ENCODE measurements at places on chromosomes 2 and 18. TPM values are rescaled to one million over a fixed set of nuclear protein-coding genes. Genes with fewer than 3 reads are reported as not detected.
A peak's percentile ranks its signal among the peaks of the same experiment; 100 is the strongest.

Gene ME2
- total RNA-seq: 63.5 TPM

Gene MC2R
- total RNA-seq: not detected

Gene HSPE1
- 116 TPM for total RNA-seq

Gene GKN2
- not detected for total RNA-seq

Gene FAM228A
- total RNA-seq: not detected

Gene FKBP1B
- total RNA-seq: 2.3 TPM

Gene HES6
- total RNA-seq: 4.4 TPM

Gene ABCG8
- total RNA-seq: not detected

Gene SGPP2
- total RNA-seq: 12.4 TPM

Gene PFN4
- total RNA-seq: 0.60 TPM

Gene UGGT1
- total RNA-seq: 46.8 TPM

Gene FZD7
- total RNA-seq: 0.33 TPM

Gene ACADL
- not detected for total RNA-seq

DNA sequence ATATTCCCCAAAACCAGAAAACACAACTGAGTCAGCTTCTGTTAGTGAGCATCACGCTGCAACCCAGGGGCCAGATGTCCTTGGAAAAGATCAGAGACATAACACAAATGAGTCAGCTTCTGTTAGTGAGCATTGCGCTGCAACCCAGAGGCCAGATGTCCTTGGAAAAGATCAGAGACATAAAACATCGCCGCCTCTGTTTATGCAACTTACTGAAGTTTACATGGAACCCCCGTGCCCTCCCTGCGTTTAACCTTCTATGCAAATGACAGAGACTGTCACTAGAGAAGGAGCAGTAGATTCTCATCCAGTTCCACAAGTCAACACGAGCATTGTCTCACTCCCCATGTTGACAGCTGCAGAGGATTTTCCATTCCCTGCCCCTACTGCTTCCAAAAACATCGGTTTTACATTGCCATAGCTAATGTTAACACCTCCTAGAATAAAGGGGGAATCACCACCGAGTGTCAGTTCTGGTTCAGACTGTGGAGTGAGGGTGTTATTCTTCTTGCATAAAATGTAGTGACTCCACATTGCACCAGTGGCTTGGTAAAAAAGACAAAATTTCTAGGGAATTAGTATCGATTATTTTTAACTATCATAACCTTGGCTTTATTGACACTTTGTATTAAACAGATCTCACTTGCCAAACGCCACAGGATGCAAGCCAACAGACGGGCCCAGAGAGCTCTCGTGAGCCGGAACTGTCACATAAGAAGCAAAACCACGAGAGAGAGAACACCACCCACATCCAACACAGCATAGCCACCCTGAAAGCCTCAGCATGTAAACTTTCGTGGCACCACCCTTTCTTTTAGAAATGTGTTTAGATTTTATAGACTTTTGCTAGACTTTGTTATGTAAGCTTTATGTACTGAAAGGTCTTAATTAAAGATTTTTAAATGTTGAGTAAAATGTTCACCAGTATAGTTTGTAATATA lies 87.7 kb downstream of the SH3YL1 start:
- no peaks in the 10 kb centered on the region for H3K36me3 ChIP-seq
- H3K4me1 ChIP-seq: no peaks in the 10 kb centered on the region
- no peak for DNase-seq

GRCh38 chr2:45627911-45628310 lies 16.8 kb upstream of the SRBD1 start:
- H3K4me3 ChIP-seq: no peak overlapping the region
- no peak overlapping the region for H3K27ac ChIP-seq
- H3K27me3 ChIP-seq: peaks cover 33% of the 10 kb centered on the region
- H3K4me1 ChIP-seq: no peaks in the 10 kb centered on the region
- no peaks in the 10 kb centered on the region for H3K36me3 ChIP-seq

GRCh38 chr2:201151127-201151981 lies 31.6 kb upstream of the CASP10 start:
- no peaks in the 10 kb centered on the region for H3K27me3 ChIP-seq
- no peak for DNase-seq
- peak overlapping the region; percentile 71 for H3K4me3 ChIP-seq
- peak overlapping the region; percentile 95 for H3K27ac ChIP-seq
- peaks cover 79% of the 10 kb centered on the region for H3K36me3 ChIP-seq

GRCh38 chr2:164837807-164838206 lies 3.8 kb downstream of the COBLL1 start:
- H3K36me3 ChIP-seq: peaks cover 16% of the 10 kb centered on the region
- H3K27me3 ChIP-seq: no peaks in the 10 kb centered on the region
- no peak overlapping the region for H3K27ac ChIP-seq
- peaks cover 57% of the 10 kb centered on the region for H3K4me1 ChIP-seq
- no peak overlapping the region for H3K4me3 ChIP-seq
- no peak for DNase-seq

- no peaks in the 10 kb centered on the region for H3K27me3 ChIP-seq
- H3K4me1 ChIP-seq: no peaks in the 10 kb centered on the region
- H3K27ac ChIP-seq: no peak overlapping the region
Observed at GRCh38 chr2:214069254-214069653, 341.6 kb upstream of the VWC2L start.

DNA sequence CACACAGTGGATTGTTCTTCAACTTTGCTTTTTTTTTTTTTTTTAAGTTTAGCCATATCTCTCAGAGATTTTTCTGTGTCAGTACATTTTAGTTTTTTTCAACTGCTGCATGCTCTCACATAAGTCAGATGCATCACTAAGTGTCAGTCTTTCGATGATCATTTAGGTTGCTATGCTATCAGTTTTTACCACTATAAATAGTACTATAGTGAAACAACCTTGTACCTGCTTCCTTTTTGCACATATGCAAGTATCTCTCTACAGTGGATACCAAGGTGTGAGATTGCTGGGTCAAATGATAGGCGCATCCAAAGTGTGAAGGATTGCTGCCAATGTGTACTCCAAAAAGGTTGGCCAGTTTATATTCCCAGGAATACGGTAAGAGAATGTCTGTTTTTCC lies 33.5 kb upstream of the MAP4K3 start:
- DNase-seq: no peak
- H3K27me3 ChIP-seq: no peaks in the 10 kb centered on the region
- no peaks in the 10 kb centered on the region for H3K36me3 ChIP-seq
- peaks cover 30% of the 10 kb centered on the region for H3K4me1 ChIP-seq
- no peak overlapping the region for H3K27ac ChIP-seq
- no peak overlapping the region for H3K4me3 ChIP-seq

DNA sequence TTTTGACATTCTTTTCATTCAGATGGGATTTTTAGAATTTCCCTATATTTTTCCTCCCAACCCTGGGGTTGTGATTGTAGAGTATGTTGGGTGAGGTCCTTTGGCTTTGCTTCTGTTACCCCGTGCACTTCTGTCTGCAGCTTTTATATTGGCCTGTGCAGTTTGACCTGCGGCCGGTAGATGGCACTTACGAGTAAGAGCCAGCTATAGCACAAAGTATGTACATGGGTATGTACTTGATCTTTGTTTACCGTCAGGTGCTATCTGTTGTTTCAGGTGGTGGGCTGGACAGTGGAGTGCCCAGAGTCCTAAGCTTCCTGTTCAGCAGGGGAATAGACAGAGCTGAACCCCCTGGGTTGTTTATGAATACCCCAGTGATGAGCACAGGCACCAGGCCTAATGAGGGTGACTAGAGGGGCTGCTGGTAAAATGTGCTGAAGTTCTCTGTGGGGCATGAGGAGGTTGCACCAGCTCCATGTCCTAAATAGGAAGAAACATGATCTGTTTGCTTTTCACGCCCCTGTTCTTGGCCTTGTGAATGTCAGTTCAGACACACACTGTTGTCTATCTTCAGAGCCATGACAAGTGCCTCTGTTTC lies 58.9 kb upstream of the THUMPD2 start:
- H3K4me1 ChIP-seq: no peaks in the 10 kb centered on the region
- H3K27ac ChIP-seq: no peak overlapping the region
- H3K27me3 ChIP-seq: peaks cover 7% of the 10 kb centered on the region
- no peak overlapping the region for H3K4me3 ChIP-seq
- H3K36me3 ChIP-seq: no peaks in the 10 kb centered on the region
- DNase-seq: no peak

DNA sequence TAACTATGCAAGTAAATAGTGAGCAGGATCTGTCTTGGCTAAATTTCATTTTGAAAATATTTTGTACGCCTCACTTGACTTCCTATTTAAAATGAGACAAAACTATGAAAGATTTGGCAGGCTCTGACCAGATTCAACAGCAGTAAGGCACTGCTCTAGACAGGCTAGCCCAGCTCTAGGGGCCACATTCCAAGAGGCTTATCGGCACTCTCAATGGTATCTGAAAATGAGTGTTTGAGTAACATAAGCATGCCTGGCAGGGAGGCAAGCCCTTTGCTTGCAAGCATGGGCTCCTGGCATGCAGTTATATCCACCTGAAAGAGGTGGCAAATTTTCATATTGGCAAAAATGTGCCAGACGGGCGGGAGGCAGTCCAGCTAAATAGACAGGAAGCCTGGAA lies 10.5 kb downstream of the CAPN13 start:
- H3K27ac ChIP-seq: no peak overlapping the region
- no peaks in the 10 kb centered on the region for H3K36me3 ChIP-seq
- no peak overlapping the region for H3K4me3 ChIP-seq
- no peak for DNase-seq

GRCh38 chr18:67421651-67422050 lies 94.9 kb downstream of the DSEL start:
- no peaks in the 10 kb centered on the region for H3K36me3 ChIP-seq
- H3K4me3 ChIP-seq: no peak overlapping the region
- H3K27ac ChIP-seq: no peak overlapping the region
- no peak for DNase-seq

- H3K36me3 ChIP-seq: no peaks in the 10 kb centered on the region
- DNase-seq: no peak
- no peaks in the 10 kb centered on the region for H3K27me3 ChIP-seq
- H3K4me3 ChIP-seq: no peak overlapping the region
- no peaks in the 10 kb centered on the region for H3K4me1 ChIP-seq
Observed at GRCh38 chr2:140586379-140586778, 1544.4 kb downstream of the LRP1B start.

DNA sequence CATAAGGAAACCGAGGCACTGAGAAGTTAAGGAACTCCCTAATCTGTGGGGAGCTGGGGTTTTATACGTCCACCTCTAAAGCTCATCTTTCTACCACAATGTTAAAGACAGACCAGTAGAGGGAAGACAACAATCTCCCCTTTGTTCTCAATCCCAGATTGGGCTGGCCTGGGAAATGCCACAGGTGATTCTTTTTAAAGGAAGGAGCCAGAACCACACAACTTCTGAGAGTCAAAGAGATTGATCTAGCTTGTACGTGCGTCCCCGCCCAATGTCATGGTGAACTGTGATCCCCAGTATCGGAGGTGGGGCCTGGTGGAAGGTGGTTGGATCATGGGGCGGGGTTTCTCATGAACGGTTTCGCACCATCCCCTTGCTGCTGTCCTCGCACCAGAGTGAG lies 81.8 kb upstream of the LCLAT1 start:
- no peak overlapping the region for H3K4me3 ChIP-seq
- no peaks in the 10 kb centered on the region for H3K36me3 ChIP-seq
- H3K27me3 ChIP-seq: peaks cover 2% of the 10 kb centered on the region

- H3K27me3 ChIP-seq: no peaks in the 10 kb centered on the region
- H3K36me3 ChIP-seq: peaks cover 88% of the 10 kb centered on the region
- DNase-seq: no peak
Observed at GRCh38 chr18:76951456-76952247, 129.3 kb downstream of the ZNF236 start.

DNA sequence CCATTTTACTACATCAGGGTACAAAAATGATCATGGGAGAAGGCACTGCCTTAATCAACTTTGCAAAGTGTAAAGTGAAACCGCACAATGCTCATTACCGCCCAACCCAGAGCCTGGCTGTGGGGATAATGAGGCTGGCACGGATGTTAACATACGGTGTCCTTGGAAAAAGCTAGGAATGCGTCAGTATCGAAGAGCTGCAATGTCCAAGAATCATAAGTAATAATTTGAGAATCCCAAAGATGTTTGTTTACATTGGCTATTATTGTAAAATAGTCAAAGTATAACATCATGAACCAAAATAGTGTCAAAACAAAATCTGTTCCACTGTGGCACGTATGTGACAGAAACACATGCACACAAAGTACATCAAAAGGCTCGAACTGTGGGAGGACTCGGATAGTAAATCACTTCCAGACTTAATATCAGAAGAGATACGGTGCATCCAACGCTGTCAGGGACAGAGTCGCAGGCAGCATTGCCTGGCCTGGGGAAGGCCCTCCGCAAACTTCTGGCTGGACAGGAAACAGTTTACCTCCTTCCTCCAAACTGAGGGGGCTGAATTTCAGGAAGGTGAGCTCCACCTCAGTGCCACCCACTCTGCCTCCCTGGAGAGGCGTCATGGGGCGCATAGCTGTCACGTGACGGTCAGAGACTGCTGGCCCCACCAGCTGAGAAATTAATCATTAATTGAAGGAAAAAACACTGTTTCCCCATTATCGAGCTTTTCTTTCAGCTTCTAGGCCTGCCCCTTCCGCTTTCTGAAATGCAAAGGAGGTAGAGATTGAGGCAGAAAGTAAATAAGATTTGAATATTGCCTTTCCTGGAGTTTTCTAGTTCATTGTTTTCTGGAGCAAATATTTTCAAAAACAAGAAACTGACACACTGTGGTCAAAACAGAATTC lies 1.8 kb upstream of the ID2 start:
- DNase-seq: no peak
- peaks cover 64% of the 10 kb centered on the region for H3K27me3 ChIP-seq
- H3K36me3 ChIP-seq: no peaks in the 10 kb centered on the region
- peaks cover 54% of the 10 kb centered on the region for H3K4me1 ChIP-seq

GRCh38 chr2:206387808-206388207 lies 55.5 kb upstream of the ADAM23 start:
- no peak overlapping the region for H3K4me3 ChIP-seq
- no peaks in the 10 kb centered on the region for H3K4me1 ChIP-seq
- DNase-seq: no peak
- no peaks in the 10 kb centered on the region for H3K27me3 ChIP-seq

GRCh38 chr18:49174478-49174877 lies 223.7 kb upstream of the SMAD7 start:
- H3K27ac ChIP-seq: no peak overlapping the region
- H3K4me1 ChIP-seq: peaks cover 41% of the 10 kb centered on the region
- no peak overlapping the region for H3K4me3 ChIP-seq
- H3K36me3 ChIP-seq: peaks cover 2% of the 10 kb centered on the region

DNA sequence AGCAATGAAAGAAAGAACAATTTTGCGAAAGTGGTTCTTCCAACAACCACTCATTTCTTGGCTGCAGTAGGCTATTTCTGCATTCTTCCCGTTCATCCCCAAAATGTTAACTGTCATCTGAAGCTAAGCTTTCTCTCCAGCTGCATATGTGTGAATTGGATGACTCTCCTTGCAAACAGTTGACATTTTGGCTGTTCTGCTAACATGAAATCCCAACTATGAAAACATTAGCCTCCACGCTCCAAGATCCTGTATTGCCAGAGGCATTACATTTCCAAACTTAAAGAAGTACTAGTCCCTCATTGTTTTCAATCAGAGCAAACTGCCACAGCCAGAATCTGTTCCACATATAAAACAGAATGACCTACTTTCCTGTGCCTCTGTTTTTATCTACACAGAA lies 88.5 kb downstream of the TGIF1 start:
- H3K36me3 ChIP-seq: no peaks in the 10 kb centered on the region
- H3K4me3 ChIP-seq: no peak overlapping the region
- peaks cover 14% of the 10 kb centered on the region for H3K4me1 ChIP-seq
- no peak for DNase-seq
- no peak overlapping the region for H3K27ac ChIP-seq
- no peaks in the 10 kb centered on the region for H3K27me3 ChIP-seq

All from activated B cell treated with CpG ODN at 0.5 μM for 24 hours (primary cell).